ENCODE measurements at places on chromosomes 4 and X.

- no peak for DNase-seq
Observed at GRCh38 chr4:174654634-174655033, 132.3 kb upstream of the HPGD start.

DNA sequence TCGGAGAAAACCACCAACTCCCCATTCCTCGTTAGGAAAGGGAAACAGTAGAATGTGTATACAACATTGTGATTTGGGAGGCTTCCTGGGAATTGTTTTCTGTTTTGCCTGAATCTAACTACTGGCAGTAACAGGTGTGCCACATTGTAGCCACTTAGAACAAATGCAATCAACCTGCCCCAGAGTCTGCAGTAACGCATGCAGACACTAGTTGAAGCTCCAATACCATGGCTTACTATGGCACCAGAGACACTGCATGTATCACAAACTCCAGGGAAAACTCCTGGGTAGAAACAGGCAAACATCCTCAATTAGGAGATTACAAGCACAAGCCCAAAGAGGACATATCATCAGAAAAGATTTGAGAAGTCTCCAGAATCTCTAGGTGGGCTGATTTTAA, 154.2 kb upstream of the NEIL3 start:
- DNase-seq = no peak

- no peak for DNase-seq
Observed at GRCh38 chrX:39675619-39676018, 422.1 kb downstream of the BCOR start.

DNA sequence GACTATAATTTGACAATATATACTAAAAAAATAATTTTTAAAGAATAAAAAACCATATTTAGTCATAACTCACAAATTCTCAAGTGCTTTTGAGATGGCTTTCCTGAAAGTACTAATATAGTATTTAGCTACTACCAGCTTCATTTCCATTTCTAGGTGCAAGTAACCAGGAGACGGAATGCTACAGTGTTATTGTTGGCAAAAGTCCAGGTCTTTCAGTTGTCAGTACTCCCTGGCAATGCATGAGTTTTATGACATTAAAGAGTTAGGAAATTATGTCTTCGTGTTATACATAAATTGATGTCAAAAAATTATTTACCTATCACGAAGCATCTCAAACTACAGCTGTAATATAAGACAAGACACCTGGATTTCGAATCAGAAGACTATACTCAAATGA, 45.0 kb downstream of the TMEM47 start:
- no peak for DNase-seq

GRCh38 chr4:120724656-120725055, 197.9 kb downstream of the PRDM5 start:
- DNase-seq = no peak

- no peak for DNase-seq
Observed at GRCh38 chr4:153348006-153348405, 3.5 kb downstream of the MND1 start.

GRCh38 chrX:74225111-74225510, 78.9 kb upstream of the ZCCHC13 start:
- DNase-seq = no peak

DNA sequence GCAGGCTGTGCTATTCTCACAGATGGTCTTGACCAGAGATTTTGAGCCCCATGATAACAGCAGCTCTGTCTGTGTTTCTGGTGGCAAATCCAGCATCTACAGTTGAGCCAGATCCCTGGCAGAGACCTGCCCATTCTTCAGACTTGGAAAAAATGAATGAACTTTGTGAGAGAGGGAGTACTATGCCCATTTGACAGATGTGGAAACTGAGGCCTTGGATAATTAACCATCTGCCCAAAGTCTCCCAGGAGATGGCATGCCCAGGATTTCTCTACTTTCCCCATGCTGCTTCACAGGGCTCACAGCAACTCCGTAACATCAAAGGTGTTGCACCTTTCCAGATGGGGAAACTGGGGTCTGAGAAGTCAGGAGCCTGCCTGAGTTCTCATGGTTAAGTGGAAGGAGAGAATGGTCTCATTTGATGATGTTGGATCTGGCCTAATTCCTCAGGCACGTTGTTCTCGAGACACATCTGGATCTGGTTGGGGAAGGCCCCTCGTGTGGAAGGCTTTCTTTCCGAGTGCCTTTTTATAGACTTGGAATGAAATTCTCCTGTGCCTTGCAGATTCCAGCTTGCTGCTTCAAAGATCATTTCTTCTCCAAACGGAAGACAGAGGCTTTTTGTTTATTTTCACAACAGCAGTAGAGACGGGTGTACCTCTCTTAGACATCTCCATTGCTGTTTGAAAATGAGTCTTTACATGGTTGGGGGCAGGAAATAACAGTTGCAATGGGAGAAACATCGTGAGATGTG, 73.3 kb upstream of the STX18 start:
- no peak for DNase-seq

DNA sequence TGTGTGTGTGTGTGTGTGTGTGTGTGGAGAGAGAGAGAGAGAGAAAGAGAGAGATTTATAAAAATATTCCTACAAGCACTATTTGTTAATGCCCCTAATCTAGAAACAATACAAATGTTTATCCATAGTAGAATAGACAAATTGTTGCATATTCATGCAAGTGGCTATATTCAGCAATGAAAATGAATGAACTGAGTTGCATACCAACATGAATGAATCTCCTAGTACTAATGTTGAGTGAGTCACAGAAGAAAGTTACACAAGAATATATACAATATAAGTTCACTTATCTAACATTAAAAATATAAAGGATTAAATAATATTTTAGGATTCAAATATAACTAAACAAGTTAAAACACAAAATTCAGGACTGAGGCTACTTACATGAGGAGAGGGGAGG, 456.8 kb upstream of the AMOT start:
- DNase-seq = no peak

GRCh38 chr4:34486461-34487363, 1757.6 kb downstream of the ARAP2 start:
- DNase-seq = no peak

DNA sequence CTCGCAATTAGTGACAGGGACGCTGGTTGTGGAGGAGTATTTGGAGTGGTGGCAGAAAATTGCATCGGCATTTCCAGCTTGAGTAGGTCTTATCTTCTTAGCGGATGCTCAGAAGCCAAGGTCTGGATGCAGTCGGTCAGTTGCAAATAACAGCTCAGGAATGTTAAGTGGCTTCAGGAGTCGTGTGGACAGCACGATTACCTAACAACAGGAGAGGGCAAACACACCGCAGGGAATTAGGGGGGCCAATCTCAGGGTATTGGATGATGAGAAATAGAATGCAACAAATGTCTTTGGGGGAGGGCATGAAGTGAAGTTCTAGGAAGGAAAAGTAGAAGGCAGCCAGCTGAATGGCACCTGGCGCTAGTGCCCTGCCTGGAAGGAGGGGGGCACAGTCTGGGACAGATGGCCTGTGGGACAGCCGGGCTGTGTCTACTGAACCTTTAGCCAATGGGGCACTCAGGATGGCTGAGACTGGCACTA, 11.8 kb downstream of the RASL11B start:
- DNase-seq = no peak

DNA sequence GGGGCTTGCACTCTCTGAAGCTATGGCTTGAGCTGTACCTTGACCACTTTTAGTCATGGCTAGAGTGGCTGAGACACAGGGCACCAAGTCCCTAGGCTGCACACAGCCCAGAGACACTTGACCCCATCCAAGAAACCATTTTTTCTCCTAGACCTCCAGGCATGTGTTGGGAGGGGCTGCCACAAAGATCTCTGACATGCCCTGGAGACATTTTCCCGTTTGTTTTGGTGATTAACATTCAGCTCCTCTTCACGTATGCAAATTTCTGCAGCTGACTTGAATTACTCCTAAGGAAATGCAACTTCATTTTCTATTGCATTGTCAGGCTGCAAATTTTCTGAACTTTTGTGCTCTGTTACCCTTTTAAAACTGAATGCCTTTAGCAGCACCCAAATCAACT, 142.6 kb downstream of the TECRL start:
- DNase-seq = no peak

DNA sequence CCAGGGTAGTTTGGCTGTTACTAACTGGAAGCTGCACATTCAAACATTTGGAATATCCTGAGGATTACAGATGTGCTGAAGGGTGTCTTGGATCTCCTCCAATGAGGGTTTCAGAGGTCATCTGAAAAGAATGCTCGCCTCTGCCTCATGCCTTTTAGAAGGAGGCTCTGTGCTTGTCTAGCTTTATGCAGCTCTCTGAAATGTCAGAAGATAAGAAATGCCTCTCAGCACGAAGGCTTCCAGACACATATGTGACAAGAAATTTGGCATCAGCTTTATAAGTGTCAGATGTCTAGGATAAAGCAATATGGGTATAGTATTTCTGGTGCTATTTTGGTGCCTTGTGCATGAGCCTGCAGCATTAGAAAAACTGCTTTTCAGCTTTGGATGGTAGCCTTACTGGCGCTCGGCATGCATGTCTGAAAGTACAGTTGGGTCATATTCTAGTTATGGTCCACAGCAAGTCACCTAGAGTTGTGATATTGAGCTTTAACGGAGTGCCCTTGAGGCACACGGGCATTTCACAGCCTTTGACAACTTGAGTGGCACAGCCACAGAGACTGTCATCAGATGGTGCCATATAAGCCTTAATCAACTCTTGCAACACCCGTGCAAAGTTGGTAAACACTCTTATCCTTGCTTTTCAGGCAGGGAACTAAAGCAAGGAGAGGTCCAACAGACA, 70.8 kb upstream of the PGRMC2 start:
- DNase-seq = no peak

DNA sequence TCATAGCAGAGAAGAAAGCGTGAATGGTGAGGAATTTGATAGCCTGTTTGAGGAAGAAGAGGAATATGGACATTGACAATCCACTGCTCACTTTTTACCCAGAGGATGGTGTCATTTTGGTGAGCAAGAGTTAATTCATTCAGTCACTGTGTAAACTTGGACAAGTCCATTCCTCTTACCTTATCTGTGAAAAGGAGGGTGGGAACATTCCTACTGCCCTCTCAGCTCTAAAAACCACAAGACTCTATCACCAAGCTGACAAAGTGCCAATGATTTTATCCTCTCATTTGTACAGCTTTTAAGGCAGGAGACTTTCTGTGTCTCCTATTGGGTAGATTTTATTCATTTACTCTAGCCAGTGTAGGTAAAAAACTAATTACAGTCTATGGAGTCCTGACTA, 103.8 kb downstream of the LUZP4 start:
- no peak for DNase-seq

- DNase-seq = no peak
Observed at GRCh38 chr4:27048429-27049238, 188.0 kb downstream of the STIM2 start.

GRCh38 chr4:110614173-110614963, 8.5 kb downstream of the PITX2 start:
- no peak for DNase-seq

- DNase-seq = no peak
Observed at GRCh38 chr4:45345558-45345957, 619.2 kb upstream of the GNPDA2 start.

DNA sequence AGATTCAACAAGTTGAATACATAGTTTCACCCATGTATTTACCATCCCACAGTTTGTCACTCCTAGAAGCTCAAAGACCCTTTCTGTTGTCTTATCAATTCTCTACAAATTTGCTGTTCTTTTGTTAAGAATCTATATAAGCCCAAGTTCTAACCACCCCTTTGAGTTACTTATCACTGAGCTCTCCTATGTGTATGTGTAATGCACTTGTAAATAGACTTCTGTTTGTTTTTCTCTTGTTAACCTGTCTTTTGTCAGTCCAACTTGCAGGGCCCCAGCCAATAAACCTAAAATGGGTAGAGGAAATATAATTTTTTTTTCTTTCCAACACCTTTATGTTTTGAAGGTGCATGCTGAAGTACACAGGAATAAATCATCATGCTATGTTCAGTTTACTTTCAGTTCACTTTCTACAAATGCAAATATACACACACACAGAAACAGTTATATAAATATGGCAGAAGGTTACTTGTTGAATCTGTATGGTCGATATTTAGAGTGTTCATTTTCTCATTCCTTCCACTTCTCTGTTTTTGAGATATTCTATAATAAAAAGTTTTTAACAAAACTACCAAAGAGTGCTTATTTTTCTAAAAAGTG, 22.3 kb upstream of the CLOCK start:
- no peak for DNase-seq

DNA sequence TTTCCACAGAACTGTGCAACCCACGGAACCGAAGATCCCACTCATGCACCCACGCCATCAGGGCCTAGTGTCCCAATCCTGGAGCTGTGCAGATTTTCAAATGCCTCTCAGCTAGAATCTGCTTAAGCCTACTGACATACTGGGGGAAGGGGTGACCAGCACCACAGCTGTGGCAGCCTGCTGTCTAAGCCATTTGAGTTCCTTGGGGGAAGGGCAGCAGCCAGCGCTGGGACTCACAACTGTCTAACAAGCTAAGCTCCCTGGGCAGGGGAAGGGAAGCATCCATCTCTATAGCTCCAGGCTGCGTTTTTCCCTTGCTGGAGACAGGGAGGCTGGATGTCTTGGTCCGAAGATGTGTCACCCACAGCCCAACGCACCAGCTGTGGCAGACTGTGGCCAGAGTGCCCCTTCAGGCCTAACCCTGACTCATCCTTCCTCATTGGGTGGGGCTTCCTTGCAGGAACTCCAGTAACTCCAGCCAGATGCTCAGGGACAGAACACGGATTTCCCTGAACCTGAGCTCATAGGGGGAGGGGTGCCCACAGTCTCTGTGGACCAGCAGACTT, 194.8 kb downstream of the CHRDL1 start:
- DNase-seq = no peak

GRCh38 chrX:11597479-11597878, 68.2 kb downstream of the ARHGAP6 start:
- DNase-seq = no peak

DNA sequence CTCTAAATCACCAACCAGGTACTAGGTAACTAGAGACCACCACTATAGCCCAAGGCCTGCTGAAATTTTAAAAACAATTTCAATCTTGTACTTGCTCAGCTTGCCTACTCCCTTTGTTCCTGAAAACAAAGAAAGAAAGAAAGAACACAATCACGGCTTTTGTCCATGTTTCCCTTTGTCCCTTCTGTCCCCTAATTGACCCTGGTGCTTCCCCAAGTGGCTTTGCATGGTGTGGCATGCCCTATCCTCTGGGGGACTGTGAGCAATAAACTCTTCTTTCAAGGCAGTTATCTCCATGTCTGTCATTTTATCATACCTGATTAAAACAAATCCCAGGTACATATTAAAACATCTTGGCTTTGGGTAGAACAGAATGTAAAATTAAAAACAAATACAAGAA, 94.8 kb downstream of the ARSJ start:
- no peak for DNase-seq

DNA sequence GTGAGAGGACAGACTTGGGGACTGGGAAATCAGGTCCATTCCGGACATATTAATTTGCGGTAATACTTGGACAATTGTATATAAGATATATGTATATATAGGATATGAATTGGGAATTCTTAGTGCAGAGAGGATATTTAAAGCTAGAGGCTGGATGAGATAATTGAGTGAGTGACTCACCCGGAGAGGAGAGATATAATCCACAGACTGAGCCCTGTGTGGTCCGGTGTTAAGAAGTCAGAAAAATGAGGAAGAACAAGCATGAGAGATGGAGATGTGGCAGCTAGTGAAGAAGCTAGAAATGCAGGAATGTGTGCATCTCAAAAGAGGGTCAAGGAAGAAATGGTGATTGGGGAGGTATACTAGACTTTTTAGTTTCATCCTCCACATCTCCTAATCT, 336.2 kb downstream of the SLC7A11 start:
- no peak for DNase-seq
